Activated CD8-positive, alpha-beta memory T cell treated with anti-CD3 and anti-CD28 coated beads, Interleukin-2, amount 50 U/mL, for 48 hours (primary cell): ENCODE measurements at places on chromosomes 16 and 17.

- no peak for DNase-seq
Measured at GRCh38 chr17:39294060-39294459, 68.3 kb upstream of the STAC2 start.

DNA sequence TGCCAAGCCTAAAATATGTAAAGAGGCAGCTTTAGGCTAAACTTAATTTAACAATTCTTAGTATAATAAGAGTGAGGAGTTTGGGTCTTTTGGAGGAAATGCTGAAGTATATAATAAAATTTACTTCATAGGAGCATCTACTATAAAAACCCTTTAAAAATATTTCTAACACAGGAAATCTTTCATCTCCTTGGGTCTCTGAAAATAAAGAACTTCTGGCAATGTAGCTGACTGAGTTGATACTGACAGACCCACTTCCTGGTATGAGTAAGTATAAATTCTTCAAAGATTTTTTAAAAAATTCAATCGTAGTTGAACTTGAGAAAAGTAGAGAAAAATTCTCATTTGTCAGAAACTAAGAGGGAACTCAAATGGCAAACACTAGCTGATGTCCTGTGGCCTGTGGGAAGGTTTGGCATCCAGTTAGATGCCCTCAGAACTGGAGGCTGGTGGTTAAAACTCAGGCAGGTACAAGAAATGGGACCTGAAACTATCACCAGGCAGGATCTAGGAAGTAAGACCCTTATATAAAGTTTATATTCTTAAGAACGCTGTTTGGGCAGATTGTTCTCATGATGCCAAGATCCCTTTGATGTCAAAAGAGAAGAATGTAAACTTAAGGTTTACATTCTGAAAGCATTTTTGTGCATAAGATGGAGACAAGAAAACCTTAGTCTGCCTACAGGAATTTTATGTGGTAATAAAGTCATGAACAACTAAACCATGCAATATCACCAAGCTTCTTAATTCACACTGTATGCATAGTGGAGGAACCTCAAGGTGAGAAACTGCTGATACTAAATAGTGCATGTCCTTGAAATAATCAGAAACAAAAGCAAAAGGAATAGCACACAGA is 6.2 kb downstream of the KRTAP4-6 start:
- DNase-seq = no peak

DNA sequence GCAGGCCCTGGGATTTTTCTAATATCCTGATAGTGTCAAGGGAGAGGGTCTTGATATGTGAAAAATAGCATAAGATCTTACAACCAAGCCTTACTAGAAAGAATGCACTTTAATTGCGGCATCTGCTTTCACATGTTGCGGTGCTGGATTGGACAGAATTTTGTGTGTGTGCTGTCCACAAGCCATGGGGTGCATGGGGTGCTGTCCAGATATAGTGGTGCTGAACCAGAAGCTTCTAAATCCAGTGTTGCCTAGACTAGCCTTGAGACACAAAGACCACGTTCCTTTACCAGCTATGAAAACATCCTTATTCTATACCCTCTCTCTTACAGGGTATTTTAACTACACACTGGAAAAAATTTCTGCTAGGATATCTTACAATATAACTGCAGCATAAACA is 244.0 kb downstream of the TMEM114 start:
- DNase-seq = no peak

GRCh38 chr16:28596840-28597691 is at the start of gene SULT1A2:
Gene SULT1A2 (minus strand): TSS chr16:28597050. CDS start chr16:28595930, 1,120 bp downstream.
- no peak for DNase-seq

DNA sequence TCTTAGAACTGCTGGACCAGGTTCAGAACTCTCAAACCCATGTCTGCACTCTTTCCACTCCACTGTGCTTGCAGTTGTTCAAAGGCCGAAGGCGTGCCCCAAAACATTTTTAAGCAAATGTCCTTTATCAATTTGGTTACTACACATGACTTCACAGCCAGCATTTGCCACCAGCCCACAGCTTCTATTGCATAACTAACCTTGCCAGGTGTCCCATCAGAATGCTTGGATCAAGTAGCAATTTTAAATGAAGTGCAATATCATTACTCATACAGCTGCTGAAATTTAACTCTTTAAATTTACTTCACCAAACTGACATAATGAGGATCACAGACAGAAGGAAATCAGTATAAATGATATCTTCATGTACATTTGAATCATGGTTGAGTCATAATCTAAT is 29.8 kb upstream of the HS3ST3A1 start:
- DNase-seq = no peak
